ENCODE measurements at places on chromosomes 3 and 15. TPM values are rescaled to one million over a fixed set of nuclear protein-coding genes. Genes with fewer than 3 reads are reported as not detected.

PTX3 gene
- total RNA-seq, result 7.2 TPM

CLRN1 gene
- not detected for total RNA-seq

ACSBG1 gene
- not detected for total RNA-seq

GRCh38 chr3:151037746-151038477 lies 47.6 kb upstream of the MED12L start:
- no peak for DNase-seq
- no peak overlapping the region for H3K4me3 ChIP-seq
- no peak overlapping the region for H3K27ac ChIP-seq
- no peaks in the 10 kb centered on the region for H3K36me3 ChIP-seq
- no peaks in the 10 kb centered on the region for H3K27me3 ChIP-seq

- H3K4me1 ChIP-seq, result peaks cover 20% of the 10 kb centered on the region
- H3K4me3 ChIP-seq, result no peak overlapping the region
- no peak overlapping the region for H3K27ac ChIP-seq
- no peak for DNase-seq
These were observed 3.2 kb upstream of the TBC1D23 start for GRCh38 chr3:100257586-100257985.

- H3K27me3 ChIP-seq, result no peaks in the 10 kb centered on the region
- no peaks in the 10 kb centered on the region for H3K36me3 ChIP-seq
- no peak overlapping the region for H3K4me3 ChIP-seq
- H3K27ac ChIP-seq, result no peak overlapping the region
- DNase-seq, result no peak
- peaks cover 6% of the 10 kb centered on the region for H3K4me1 ChIP-seq
These were observed 58.1 kb upstream of the MCF2L2 start for GRCh38 chr3:183486472-183486871.

All from upper lobe of right lung (tissue), 1 donor.